ENCODE measurements at places on chromosomes 5 and 9.

GRCh38 chr9:36143245-36143641 is 6.7 kb downstream of the GLIPR2 start:
- no peak for DNase-seq

GRCh38 chr5:90161414-90161813 is 248.1 kb downstream of the CETN3 start:
- no peak for DNase-seq

DNA sequence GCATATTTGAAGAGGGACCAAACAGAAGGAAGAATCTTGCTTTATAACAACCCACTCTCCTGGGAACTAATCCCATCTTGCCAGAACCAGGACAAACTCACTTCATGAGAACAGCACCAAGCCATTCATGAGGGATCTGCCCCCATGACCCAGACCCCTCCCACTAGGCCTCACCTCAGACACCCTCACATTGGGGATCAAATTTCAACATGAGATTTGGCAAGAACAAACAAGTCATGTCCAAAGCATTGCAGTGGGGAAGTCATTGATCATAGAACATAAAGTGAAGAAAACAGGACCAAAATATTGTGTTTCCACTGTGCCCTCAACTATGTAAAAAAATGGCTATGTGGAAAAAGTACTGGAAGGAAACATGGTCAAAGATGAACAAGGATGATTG is 43.9 kb downstream of the MAP1B start:
- no peak for DNase-seq

DNA sequence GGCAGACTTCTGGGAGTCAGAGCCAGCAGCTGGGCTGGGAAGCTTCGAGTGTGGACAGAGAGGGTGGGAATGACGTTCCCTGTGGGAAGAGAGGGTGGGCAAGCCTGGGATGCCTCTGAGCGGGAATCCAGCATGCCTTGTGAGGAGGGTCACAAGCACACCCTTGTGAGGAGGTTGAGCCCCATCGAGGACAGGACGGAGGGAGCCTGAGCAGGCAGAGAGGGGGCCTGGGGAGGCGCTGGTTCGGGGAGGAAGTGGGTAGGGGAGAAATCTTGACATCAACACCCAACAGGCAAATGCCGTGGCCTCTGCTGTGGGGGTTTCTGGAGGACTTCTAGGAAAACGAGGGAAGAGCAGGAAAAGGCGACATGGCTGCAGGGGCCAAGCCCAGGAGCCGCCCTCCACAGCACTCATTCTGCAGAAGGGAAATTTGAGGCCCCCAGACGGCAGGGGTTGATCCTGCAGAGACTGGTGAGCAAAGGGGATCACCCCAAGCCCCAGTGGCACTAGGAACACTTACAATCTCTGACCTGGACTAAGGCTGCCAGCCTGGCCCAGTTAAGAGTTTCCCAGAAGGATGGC is 1.1 kb upstream of the IL13 start:
- DNase-seq: no peak

GRCh38 chr5:83494087-83494620 is 22.6 kb downstream of the VCAN start:
- DNase-seq: no peak

DNA sequence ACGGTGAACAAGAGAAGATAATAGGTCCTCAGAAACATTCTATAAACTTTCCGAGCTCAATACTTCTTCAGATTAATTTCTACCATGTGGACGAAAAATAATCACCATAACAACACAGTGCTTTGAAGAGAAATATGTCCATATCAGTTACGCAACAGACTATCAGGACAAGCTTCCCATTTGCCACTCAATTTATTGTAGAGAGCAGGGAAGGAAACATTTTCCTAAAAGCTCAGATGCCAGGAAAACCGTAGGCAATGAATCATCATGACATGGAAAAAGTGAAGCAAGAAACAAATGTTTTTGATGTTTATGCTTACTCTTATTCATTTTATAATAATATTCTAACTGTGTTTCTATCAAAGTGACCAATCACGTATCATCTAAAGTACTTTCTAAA is 87.6 kb downstream of the S1PR3 start:
- no peak for DNase-seq

DNA sequence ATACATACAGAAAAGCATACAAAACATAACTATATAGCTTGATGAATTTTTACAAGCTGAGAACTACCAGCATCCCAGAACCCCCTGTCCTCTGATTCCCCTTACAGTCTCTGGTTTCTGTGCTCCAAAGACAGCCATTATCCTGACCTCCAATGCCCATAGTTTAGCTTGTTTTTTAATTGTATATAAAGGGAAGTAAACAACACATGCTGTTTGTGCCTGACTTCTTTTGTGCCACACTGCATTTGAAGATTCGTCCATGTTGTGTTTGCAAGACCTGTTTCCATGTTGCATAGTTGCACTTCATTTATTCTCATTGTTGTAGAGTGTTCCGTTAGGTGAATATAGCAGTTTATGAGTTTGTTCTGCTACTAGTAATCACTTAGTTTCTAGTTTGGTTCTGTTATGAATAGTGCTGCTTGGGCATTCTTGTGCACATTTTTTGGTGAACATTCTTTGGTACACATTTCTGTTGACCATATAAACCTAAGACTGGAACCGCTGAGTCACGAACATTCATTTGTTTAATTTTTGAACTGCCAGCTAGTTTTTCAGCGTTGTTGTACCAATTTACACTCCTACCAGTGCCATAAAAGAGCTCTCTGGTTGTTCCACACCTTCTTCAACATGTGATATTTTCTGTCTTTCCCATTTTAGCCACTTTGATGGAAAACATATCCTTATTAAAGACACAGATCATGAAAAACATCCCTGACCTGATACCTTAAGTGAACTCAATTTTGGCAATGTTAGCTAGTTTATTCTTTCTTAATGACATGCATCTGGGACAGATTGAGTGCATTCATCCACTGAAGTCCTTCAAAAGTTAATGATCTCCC is 78.1 kb upstream of the ANXA1 start:
- no peak for DNase-seq

- DNase-seq: no peak
Observed at GRCh38 chr9:80763536-80763935, 925.8 kb downstream of the TLE1 start.

GRCh38 chr9:116895961-116896360 is 208.9 kb downstream of the TRIM32 start:
- no peak for DNase-seq

GRCh38 chr5:61498121-61498520 is 166.1 kb downstream of the ZSWIM6 start:
- no peak for DNase-seq

GRCh38 chr5:55541056-55541635 is 6.4 kb upstream of the PLPP1 start:
- DNase-seq: no peak

GRCh38 chr9:133127340-133127981 is 6.4 kb upstream of the RALGDS start:
- no peak for DNase-seq

GRCh38 chr5:133995883-133996563 is 8.8 kb downstream of the VDAC1 start:
- DNase-seq: no peak

- no peak for DNase-seq
Observed at GRCh38 chr5:5374009-5374715, 48.3 kb upstream of the ICE1 start.

- no peak for DNase-seq
Observed at GRCh38 chr5:160378330-160378729, 7.9 kb upstream of the C1QTNF2 start.
